ENCODE measurements at places on chromosomes 13 and 19. TPM values are rescaled to one million over a fixed set of nuclear protein-coding genes. Genes with fewer than 3 reads are reported as not detected.

DNA sequence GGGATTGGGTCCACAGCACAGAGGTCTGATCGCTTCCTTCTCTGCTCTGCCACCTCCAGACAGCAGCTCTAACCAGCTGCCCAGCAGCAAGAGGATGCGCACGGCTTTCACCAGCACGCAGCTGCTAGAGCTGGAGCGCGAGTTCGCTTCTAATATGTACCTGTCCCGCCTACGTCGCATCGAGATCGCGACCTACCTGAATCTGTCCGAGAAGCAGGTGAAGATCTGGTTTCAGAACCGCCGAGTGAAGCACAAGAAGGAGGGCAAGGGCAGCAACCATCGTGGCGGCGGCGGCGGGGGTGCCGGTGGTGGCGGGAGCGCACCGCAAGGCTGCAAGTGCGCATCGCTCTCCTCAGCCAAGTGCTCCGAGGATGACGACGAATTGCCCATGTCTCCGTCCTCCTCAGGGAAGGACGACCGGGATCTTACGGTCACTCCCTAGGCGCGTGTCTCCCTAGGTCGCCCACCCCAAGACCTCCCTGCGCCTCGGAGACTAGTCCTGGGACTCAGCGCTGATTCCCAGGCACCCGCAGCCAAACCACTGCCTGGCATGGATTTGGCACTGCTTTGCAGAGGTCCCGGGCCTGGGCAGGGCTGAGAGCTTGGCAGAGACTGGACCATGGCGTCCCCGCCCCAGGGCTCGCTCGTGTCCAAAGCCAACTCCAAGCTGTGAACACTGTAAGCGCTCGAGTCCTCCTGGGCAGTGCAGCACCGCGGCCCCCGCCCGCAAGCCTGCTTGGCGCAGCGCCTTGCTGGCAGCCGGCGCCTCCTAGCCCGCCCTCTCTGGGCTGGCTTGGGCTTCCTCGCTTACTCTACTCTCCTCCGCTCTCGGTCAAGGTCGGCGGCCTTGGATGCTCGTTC lies 1.5 kb downstream of the GSX1 start:
- no peak for DNase-seq

DNA sequence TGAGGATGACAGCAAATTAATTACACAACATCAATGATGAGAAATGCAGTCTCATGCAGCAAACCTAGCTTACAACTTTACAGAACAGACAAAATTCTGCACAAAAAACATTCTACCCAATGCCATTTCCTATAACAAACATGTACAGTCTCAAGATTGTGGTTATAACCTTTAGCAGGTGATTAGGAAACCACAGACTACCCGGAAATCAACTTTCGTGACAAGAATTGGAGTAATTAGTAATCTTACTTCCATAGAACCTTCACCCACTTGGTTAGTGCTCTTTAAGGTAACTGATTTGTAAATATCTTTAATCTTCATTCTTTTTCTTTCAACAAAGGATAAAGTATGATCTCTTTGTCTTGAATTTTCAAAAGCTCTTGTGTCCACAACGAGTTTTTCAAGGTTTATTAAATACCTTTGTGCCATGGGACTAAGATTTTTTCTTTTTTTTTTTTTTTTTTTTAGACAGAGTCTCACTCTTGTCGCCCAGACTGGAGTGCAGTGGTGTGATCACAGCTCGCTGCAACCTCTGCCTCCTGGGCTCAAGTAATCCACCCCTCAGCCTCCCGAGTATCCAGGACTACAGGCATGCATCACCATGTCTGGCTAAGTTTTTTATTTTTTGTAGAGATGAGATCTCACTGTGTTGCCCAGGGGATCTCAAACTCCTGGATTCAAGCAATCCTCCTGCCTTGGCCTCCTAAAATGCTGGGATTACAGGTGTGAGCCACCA lies 78.8 kb downstream of the MAP4K1 start:
- DNase-seq = no peak

- no peak for DNase-seq
Measured at GRCh38 chr19:42343344-42344110, 18.1 kb downstream of the MEGF8 start.

DNA sequence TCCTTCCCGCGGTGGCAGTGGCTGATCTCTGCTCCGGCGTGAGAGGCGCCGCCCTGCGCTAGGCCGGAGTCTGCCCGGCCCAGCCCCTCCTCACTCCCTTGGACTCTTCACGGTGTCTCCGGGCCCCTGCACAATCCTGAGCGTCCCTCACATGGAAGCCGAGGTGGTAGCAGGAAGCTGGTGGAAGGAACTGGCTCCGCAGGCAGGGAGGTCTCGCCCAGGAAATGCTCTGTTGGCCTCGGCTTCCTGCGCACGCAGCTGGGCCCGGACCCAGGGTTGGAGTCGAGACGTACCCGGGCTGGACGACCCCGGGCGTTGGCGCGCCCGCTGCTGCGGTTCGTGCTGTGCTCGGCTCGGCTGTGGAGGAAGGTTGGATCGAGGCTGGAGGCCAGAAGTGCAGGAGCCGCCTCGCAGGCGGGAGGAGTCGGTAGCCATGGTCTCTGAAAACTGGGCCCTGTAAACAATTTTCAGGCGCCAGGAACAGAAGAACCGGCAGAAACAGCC lies 46.3 kb downstream of the ZNF724 start:
- DNase-seq = peak; percentile 35

The SOX21 gene
- total RNA-seq = not detected

The TEX29 gene
- 0.35 TPM for total RNA-seq

The ALOX5AP gene
- total RNA-seq = 30.3 TPM

DNA sequence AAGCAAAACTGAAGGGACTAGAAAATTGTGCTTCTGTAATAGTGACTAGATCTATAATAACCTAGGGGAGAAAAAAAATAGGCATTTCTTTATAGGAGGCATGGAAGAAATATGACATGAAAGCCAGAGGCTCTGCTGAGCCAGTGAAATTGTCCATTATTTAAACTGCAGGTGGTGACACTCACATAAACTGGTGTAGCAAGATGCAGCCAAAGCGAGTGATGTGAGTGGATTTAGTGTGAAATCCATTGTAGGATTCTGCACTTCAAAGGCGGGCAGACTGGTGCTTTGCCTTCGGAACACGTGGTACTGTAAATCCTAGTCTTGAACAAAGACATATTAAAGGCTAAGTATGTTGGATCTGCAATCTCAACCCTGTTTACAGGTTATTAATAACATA lies 361.9 kb downstream of the TBC1D4 start:
- DNase-seq = no peak

The IQCN gene
- 9.1 TPM for total RNA-seq

- no peak for DNase-seq
Measured at GRCh38 chr19:33063753-33064457, 783 bp downstream of the RHPN2 start.

The POU2F2 gene
- 0.97 TPM for total RNA-seq

GRCh38 chr13:94079876-94080275 lies 399.6 kb downstream of the DCT start:
- no peak for DNase-seq

DNA sequence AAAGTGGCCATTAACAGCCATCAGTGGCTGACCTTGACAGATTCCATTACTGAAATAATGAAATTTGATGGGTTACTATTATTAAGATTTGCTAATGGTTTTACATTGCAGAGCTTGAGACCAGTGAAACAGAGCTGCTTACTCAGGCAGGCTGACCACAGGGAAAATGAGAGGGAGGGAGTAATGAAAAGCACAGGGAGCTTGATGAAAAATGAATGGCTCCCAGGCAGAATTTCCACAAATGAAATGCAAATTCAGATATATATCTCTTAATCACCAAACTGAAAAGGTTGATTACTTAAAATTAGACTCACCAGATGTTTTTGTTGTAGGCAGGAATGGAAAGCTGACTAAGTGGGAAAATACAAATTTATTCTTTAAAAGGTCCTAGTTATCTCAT lies 36.1 kb downstream of the HTR2A start:
- no peak for DNase-seq

DNA sequence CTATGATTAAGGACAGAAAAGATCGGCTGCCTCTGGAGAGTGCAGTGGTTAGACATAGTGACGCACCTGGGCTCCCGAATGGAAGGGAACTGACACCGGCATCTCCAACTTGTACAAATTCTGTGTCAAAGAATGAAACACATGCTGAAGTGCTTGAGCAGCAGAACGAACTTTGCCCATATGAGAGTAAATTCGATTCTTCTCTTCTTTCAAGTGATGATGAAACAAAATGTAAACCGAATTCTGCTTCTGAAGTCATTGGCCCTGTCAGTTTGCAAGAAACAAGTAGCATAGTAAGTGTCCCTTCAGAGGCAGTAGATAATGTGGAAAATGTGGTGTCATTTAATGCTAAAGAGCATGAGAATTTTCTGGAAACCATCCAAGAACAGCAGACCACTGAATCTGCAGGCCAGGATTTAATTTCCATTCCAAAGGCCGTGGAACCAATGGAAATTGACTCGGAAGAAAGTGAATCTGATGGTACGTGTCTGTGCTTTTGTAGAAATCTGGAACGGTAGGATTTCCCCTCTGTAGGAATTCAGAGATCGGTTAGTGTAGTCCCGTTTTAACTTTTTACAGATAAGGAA lies 16.9 kb downstream of the ERCC5 start:
- no peak for DNase-seq

- DNase-seq = no peak
Measured at GRCh38 chr19:6568816-6569215, 22.1 kb downstream of the CD70 start.

DNA sequence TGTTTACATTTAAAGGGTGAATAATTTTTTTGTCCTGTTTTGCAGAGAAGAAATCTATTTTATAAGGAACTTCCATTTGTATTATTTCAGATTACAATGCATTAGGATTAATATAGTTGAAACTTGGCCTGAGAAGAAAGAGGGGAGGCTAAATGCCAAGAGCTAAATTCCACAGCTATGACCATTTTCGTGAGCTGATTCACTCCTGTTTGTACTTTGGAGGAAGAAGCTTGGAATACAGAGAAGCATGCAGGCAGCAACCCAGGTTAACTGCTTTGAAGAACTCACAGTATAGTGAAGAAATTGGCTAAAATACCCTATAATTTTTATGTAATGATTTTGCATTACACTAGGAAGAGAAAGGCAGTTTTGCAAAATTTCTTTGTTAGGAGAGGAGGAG lies 309.4 kb upstream of the KLF12 start:
- DNase-seq = no peak

The MIA gene
- total RNA-seq = 2.0 TPM

The CDX2 gene
- total RNA-seq = not detected

- no peak for DNase-seq
Measured at GRCh38 chr13:71860547-71861138, 6.4 kb downstream of the DACH1 start.

- DNase-seq = no peak
Measured at GRCh38 chr13:51937320-51938290, 73.6 kb downstream of the ATP7B start.

The ZNF837 gene
- total RNA-seq = 2.8 TPM

The HRC gene
- total RNA-seq = 2.2 TPM

The DCT gene
- total RNA-seq = 0.47 TPM

DNA sequence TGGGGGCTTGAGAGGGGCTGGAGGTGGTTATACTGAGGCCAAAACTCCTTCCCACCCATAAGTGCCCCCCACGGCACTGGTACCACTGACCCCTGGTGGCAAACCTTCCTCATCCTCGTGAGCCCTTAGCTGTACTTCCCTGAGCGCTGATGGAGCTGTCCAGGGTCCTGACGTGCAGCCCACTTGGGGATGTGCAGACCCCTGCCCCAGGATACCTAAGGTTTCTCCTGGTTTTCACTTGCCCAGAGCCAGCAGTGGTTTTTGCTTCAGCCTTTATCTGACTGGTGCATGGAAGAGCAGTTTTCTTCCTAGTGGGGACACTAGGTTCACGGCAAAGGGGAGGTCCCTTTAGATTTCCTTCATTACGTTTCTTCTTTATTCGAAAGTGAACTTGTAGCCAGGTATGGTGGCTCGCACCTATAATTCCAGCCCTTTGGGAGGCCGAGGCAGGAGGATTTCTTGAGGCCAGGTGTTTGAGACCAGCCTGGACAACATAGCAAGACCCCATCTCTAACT lies 28.7 kb upstream of the KCTD15 start:
- no peak for DNase-seq

DNA sequence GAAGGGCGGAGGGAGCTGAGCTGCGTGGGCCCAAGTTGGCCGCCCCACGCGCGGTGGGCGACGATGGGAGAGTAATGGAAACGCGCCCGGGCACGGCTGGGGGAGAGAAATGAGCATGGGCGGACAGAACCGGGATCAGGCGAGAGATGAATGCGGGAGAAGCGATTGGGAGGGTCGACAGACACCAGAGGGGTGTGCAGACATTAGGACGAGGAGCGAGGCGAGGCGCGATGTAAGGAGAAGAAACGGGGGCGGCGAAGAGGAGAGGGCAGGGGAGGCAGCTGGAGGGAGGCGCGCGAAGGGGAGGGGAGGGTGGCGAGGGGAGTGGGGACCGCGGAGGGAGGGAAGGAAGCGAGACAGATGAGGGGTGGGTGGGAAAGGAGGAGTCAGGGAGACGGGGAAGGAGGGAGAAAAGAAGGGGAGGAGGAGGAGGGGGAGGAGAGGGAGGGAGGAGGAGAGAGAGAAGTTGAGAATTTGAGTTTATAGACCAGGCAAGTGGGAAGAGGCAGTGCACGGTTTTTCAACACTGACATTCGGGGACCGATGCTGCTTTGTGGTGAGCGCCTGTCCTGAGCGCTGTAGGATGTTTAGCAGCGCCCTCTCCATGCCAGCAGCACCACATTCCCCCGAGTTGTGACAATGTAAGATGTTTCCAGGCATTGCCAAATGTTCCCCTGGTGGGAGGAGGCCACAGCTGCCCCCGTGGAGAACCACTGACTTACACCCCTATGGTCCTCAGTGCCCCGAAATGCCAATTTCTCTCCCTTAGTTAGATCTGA lies at the start of gene SHISA7:
Gene SHISA7, minus strand, starts transcription at position 256 of the 779 bp plus-strand sequence. CDS start 437 bp downstream, outside the sequence.
- DNase-seq = no peak

DNA sequence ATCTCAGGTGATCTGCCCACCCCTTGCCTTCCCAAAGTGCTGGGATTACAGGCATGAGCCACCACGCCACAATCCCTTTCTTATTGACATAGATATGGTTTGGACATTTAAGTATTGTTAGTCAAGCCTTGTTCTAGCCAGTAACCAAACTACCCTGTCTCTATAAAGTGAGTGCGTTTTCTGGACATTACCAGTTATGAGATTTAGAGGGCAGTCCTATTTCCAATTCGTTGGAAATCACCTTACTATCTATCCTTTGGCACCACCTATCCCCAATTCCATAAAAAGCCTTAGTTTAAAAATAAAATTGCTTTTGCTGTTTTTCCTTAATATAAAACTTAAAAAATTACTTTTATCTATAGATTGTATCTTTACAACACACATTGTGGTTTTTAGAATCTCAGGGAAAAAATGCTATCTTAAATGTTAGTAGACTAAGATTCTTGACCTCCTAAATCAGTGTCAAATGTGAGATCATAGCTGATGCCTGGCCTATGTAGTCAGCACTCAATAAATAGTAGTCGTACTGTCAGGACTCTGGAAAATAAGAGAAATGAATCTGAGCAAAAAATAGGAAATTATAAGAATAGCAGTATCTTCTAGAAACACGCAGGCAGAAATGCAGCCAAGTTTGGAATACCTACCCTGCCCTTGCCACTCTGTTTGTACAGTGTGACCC lies 57.0 kb downstream of the NUFIP1 start:
- DNase-seq = no peak
